Activated CD8-positive, alpha-beta T cell treated with anti-CD3 and anti-CD28 coated beads for 36 hours (primary cell): ENCODE measurements at places on chromosomes 11 and 22.

DNA sequence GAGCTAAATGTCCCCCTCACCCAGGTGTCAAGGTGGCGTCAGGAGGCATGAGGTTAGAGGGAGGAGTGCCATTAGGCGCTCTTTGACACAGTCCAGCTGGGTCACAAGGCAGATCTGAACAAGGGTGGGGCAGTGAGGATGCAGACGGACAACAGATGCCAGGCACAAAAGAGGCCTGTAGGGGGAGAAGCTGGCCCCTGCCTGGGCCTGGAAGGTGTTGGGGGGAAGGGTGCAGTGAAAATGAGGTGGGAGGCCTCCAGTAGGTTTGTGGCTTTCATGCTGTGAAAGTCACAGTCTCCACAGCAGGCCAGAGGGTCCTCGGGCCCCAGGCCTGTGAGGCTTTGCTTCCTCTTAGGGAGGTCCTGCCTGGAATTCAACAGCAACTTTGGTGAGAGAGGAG lies 85.0 kb upstream of the PLET1 start:
- no peak for DNase-seq

GRCh38 chr11:34653851-34654482 lies 33.1 kb downstream of the EHF start:
- no peak for DNase-seq

- no peak for DNase-seq
Observed at GRCh38 chr22:23244690-23245044, 64.4 kb downstream of the BCR start.

GRCh38 chr11:113519989-113520613 lies 44.9 kb upstream of the DRD2 start:
- DNase-seq, result no peak

DNA sequence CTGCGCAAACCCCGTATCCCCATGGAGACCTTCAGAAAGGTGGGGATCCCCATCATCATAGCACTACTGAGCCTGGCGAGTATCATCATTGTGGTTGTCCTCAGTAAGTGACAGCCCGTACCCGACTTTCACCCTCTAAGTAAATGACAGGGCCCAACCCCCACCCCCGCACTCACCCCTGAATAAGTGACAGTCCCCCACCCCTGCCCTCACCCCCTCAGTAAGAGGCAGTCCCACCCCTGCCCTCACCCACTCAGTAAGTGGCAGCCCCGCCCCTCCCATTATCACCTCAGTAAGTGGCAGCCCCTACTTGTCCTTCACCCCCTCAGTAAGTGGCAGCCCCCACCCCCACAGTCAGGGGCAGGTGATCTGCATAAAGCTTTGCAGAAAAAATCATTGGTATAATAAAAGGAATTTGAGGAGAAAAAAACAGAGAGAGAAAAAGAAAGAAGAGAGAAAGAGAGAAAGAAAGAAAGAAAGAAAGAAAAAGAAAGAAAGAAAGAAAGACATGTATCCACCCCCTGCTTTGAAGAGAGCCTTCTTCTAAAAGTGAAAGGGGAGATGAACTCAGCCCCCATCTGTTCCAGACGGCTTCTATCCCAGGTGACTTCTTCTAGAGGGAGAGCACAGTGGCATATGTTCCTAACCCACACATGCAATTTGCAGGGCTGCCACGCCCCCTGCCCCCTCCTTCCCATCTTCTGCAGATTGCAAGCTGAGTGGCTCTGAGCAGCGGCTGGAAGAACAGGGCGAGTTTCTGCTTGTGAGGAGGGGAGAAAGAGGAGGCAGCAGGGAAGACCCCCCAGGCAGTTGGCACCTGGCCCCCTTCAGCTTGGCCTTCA lies 12.5 kb upstream of the SMIM35 start:
- no peak for DNase-seq

GRCh38 chr22:32265882-32266767 lies 11.0 kb upstream of the SLC5A4 start:
- DNase-seq, result peak; percentile 89
